ENCODE measurements at places on chromosomes 6 and 20. TPM values are rescaled to one million over a fixed set of nuclear protein-coding genes. Genes with fewer than 3 reads are reported as not detected.

DNA sequence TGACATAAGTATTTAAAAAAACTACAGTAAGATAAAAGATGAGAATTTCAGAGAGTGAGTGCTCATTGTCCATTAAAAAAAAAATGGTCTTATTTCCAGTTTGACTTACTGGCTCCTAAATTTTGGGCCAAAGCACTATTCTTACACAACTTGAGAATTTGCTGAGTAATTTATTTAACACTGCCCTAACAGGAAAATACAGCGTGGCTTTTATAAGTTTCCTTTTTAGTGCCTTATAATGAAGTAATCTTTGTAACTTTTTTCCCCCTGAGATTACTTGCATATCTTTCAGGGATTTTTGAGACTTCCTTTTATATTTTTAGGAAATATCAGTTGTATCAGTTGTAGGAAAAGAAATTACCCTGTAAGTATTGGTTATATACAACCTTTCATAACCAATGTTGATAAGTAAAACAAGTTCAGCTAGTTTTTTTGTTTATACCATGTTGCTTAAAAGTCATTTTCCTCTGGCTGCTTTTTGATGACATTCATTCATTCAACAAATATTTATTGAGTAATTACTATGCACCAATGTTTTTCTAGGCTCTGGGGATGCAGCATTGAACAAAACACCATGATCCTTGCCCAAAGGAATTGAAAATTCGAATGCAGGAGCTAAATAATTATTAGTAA, 106.4 kb upstream of the SGK1 start:
- peak; percentile 63 for DNase-seq

DNA sequence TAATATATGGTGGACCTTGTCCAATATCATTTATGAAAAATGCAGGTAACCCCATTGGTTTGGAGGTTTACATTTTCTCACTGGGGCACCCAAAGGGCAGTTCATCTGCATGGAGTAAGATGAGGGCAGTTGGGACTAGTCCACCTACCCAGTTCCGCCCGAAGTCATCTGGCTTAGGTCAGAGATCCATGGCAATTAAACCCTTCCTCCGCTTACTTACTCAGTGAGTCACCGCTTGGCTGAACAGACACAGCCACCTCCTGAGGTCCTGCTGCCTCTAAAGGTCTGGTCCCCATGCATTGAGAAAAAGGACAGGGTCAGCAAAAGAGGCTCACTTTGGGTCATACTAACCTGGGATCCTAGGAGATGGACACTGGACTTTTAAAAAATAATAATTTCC, 102.9 kb upstream of the PRL start:
- DNase-seq: no peak

GRCh38 chr6:6707143-6707542, 118.6 kb downstream of the LY86 start:
- peak; percentile 77 for DNase-seq

DNA sequence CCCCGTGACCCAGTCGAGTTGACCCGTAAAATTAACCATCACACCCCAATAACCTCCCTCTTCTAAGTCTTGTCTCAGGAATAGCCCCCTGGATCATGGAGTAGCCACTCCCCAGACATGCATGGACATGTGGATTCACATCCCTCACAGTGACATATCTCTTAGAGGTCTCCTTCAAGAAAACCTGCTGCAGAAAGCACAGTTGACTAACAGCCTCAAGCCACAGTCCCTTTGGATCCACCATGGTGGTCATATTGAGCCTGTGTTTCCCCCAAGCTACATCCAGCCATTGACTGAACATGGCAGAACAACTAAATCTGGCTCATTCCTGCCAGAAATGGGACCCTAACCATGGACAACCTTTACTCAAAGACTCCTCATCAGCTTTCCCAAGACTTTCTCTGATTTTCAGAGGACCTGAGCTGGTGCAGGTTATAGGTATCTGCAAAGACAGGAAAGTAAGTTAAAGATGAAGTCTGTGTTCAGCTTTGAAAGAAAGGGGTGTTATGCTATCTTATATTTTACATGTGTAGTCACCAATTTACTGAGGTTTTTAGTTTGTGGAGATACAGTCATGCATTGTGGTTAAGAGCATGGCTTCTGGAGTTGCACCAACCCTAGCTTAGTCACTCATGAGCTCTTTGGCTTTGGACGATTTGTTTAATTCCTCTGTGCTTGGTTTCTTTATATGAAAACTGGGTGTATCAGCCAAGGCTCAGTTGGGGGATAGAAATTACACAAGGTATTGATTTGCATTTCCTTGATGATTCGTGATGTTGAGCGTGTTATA, 219.1 kb downstream of the MYLK4 start:
- DNase-seq: peak; percentile 87

DNA sequence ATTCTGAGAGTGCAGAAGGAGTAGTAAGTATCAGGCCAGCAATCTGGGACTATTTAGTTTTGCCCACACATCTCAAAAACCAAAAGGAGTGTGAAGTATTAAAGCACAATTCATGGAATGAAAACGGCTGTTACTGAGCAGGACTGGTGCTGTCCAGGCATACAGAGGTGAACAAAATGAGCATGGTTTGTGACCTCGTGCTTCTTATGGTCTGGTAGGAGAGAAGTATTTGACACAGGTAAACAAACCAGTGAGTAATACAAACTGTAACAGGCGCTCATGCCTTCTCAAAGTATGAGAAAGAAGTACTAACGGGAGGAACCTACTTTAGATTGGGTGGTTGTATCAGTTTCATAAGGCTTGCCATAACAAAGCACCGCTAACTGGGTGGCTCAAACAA, 17.5 kb upstream of the NRN1 start:
- DNase-seq: no peak

NRN1 gene
- not detected for polyA plus RNA-seq

CCN6 gene
- polyA plus RNA-seq: not detected

FRK gene
- not detected for polyA plus RNA-seq

SLC17A1 gene
- polyA plus RNA-seq: not detected

SLC22A2 gene
- not detected for polyA plus RNA-seq
